ENCODE measurements at places on chromosomes 1 and 21. TPM values are rescaled to one million over a fixed set of nuclear protein-coding genes. Genes with fewer than 3 reads are reported as not detected.

FAM131C gene
- 0.24 TPM for total RNA-seq

- H3K4me1 ChIP-seq, result peaks cover 24% of the 10 kb centered on the region
- H3K4me3 ChIP-seq, result no peak overlapping the region
- H3K27ac ChIP-seq, result peak overlapping the region; percentile 39
- no peaks in the 10 kb centered on the region for H3K27me3 ChIP-seq
- peaks cover 14% of the 10 kb centered on the region for H3K36me3 ChIP-seq
Measured at GRCh38 chr1:200780545-200781369, 42.1 kb downstream of the CAMSAP2 start.

DNA sequence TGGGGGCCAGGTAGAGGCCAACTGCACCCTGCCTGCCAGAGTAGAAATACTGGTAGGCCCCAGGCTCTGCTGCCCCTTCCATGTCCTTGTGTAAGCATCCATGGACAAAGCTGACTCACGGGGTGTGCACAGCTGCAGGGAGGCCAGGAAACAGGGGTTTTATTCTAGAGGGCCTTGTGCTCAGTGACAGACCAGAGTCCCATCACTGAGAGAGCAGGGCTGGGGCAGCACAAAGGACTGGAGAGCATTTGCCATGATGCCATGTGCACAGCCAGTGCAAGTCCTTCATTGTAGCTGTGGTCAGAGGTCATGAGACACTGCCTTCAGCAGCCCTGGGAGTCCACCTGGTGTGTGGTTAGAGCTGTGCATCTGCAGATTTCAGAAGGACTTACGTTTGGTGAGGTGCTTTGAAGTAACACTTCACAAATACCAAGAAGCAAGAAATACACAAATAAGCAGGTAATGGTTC is 8.1 kb downstream of the ARF1 start:
- peaks cover 73% of the 10 kb centered on the region for H3K4me1 ChIP-seq
- H3K27ac ChIP-seq, result peak overlapping the region; percentile 74

GRCh38 chr1:11432526-11432925 is 46.4 kb upstream of the DISP3 start:
- H3K27me3 ChIP-seq, result peaks cover 34% of the 10 kb centered on the region
- no peaks in the 10 kb centered on the region for H3K36me3 ChIP-seq
- H3K27ac ChIP-seq, result no peak overlapping the region

DNA sequence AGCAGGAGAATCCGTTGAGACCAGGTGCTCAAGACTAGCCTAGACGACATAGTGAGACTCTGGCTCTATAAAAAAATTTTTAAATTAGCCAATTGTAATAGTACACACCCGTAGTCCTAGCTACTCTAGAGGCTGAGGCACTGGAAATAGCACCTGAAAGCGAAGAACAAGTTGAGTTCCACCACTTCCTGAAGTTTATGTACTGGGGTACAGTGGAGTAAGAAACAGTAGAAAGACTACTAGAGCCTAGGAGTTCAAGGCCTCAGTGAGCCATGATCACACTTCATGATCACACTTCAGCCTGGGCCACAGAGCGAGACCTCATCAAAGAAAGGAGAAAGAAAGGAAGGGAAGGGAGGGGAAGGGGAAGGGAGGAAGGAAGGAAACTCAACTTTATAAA is 19.8 kb downstream of the RSBN1 start:
- H3K36me3 ChIP-seq, result peaks cover 6% of the 10 kb centered on the region
- H3K27me3 ChIP-seq, result no peaks in the 10 kb centered on the region
- no peak for DNase-seq
- H3K27ac ChIP-seq, result no peak overlapping the region
- peaks cover 32% of the 10 kb centered on the region for H3K4me1 ChIP-seq

- no peaks in the 10 kb centered on the region for H3K36me3 ChIP-seq
- H3K4me1 ChIP-seq, result peaks cover 10% of the 10 kb centered on the region
- H3K4me3 ChIP-seq, result no peak overlapping the region
- no peaks in the 10 kb centered on the region for H3K27me3 ChIP-seq
- DNase-seq, result no peak
- no peak overlapping the region for H3K27ac ChIP-seq
Measured at GRCh38 chr1:41800311-41800829, 118.4 kb downstream of the HIVEP3 start.

GRCh38 chr1:68777851-68778250 is 281.0 kb upstream of the DEPDC1 start:
- H3K27me3 ChIP-seq, result no peaks in the 10 kb centered on the region
- no peaks in the 10 kb centered on the region for H3K4me1 ChIP-seq
- DNase-seq, result no peak

DNA sequence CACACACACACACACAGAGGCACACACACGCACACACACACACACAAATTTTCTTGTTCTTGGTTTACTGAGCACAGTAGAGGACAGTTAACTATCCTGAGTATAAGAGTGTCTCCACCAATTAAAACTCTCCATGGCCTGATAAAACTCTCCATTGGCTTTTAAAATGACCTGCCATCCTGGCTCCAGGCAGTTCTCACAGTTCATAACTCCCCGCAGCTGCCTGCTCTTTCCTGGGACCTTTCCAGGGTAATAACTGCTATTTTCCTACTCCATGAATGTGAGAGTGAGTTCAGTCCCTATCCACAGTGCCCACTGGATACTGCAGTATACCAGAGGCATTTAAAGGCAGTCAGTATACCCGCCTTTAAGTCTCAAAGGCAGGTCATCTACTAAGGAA is 351.5 kb downstream of the PLPP3 start:
- no peaks in the 10 kb centered on the region for H3K4me1 ChIP-seq
- no peaks in the 10 kb centered on the region for H3K27me3 ChIP-seq
- H3K4me3 ChIP-seq, result no peak overlapping the region
- no peak for DNase-seq

DNA sequence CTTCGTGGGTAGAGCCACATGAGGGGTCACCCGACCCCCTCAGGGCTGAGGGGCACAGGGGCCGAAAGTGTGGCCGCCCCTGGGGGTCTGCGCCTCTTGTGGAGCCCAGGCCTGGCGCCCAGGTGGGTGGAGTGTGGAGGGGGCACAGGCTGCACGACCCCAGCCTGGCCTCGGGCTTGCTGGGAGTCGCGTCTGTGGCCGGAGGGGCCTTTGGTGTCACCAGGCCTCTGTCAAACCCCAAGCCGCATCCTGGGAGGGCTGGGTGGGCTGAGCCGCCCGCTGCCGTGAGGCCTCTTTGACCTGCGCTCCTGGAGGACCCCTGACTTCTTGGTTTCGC is 60.7 kb downstream of the FAAP20 start:
- no peaks in the 10 kb centered on the region for H3K27me3 ChIP-seq
- peak overlapping the region; percentile 89 for H3K27ac ChIP-seq
- peaks cover 27% of the 10 kb centered on the region for H3K4me1 ChIP-seq
- no peak overlapping the region for H3K4me3 ChIP-seq

DNA sequence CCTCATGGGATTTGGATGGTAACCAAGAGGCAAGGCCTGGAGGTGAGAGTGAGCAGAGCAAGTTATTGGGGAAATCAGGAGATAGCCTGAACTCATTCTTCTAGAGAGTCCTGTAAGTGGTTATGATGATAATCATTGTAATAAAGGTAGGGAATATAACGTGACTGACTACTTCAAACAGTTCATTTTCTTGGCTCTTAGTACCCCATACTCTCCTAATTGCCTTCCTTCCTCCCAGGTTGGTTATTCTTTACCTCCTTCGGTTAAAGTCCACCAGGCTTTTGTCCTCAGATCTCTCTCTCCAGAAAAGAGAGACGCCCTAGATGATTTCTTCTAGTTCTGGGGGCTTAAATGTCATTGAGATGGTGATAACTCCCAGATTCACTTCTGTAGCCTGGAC is 35.3 kb downstream of the KIF1B start:
- H3K4me1 ChIP-seq, result peaks cover 2% of the 10 kb centered on the region
- no peak for DNase-seq
- H3K36me3 ChIP-seq, result peaks cover 2% of the 10 kb centered on the region
